Foreskin keratinocyte (primary cell): ENCODE measurements at places on chromosomes 1 and 21. TPM values are rescaled to one million over a fixed set of nuclear protein-coding genes. Genes with fewer than 3 reads are reported as not detected.

HOOK1 gene
- total RNA-seq, result 6.3 and 8.7 TPM in 2 replicates

TMEM269 gene
- not detected in 2 replicates for total RNA-seq

HIPK1 gene
- 25.7 and 27.0 TPM in 2 replicates for total RNA-seq

DNA sequence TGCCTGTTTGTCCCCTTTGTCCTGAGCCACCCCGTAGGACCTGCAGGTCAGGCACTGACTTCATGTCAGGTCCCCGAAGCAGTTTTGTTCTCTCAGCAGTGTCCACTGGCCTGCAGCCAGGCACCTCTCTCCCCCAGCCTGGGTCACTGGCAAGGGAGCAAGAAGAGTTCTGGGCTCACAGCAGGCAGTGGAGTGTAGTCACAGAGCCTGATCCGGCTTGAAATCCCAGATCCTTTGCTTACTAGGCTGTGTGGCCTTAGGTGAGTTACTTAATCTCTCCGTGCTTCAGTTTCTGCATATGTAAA, 34.2 kb downstream of the L1TD1 start:
- no peak for DNase-seq

FOXD3 gene
- total RNA-seq, result not detected in 2 replicates

GRCh38 chr1:230878591-230878990, 10.3 kb upstream of the C1orf198 start:
- DNase-seq, result no peak

GRCh38 chr1:218886101-218886871, 287.4 kb upstream of the LYPLAL1 start:
- no peak for DNase-seq

GRCh38 chr1:200291106-200291505, 118.7 kb downstream of the ZNF281 start:
- DNase-seq, result no peak

GRCh38 chr1:118842452-118843201, 145.5 kb downstream of the TBX15 start:
- no peak for DNase-seq

- DNase-seq, result no peak
These were observed 19.5 kb upstream of the PWP2 start for GRCh38 chr21:44087426-44088400.

DNA sequence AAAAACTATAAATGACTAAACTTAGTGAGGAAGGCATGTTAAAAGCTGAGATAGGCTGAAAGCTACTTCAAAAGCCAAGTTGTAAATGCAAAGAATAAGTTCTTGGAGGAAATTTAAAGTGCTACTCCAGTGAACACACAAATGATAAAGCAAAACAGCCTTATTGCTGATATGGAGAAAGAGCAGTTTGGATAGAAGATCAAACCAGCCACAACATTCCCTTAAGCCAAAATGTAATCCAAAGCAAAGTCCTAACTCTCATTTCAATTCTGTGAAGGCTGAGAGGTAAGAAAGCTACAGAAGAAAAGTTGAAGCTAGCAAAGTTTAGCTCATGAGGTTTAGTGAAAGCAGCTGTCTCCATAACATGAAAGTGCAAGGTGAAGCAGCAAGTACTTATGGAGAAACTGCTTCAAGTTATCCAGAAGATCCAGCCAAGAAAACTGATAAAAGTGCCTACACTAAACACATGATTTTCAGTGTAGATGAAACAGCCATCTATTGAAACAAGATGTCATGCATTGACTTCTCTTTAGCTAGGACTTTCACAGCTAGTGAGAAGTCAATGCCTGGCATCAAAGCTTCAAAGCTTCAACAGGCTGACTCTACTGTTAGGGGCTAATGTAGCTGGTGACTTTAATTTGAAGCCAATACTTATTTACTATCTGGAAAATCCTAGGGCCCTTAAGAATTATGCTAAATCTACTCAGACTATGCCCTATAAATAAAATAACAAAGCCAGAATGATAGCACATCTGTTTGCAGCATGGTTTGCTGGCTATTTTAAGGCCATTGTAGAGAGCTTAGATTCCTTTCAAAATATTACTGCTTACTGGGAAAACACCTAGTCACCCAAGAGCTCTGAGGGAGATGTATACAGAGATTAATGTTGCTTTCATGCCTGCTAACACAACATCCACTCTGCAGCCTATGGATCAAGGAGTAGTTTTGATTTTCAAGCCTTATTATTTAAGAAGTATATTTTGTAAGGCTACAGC, 188.6 kb downstream of the EIF4G3 start:
- no peak for DNase-seq

IRF6 gene
- total RNA-seq, result 160 and 194 TPM in 2 replicates

KCNQ4 gene
- total RNA-seq, result not detected in 2 replicates

DNA sequence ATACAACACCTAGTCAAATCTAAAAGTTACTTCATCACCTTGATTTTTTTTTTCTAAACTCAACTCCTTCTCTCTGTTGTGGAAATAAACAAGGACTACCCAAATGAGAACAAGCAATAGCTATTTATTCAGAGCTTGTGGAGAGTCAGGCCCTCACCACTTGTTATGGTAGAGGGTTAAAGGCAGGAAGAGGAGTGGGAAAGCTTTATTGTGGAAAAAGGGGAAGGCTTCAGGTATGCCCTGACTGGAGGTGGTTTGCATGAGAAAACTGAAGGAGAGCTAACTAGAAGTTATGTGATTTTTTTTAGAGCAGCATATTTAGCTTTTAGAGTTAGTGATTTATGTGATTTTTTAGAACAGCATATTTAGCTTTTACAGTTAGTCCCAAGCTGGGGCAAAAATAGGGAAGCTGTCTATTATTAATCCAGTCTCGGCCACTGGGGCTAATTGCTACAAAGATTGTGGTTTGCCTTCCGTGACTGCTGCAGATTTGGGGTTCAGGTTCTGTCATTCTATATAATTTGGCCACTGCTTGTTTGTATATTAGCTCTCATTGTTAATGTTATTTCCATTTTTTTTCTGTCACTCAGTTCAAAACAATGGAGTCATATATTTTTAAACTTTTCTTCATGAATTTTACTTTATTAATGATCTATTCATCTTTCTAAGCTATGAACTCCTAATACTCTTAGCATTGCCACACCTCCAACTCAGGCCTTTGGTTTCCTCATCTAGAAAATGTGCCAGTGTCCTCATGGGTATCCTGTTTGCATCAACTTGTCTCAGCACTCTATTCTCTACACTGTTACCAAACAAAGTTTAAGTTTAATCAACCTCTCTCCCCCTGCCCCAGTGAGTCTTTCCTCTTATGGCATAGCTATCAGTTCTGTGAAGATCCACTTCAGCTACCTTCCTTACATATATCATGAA, 713.0 kb downstream of the BRINP3 start:
- DNase-seq, result no peak

GRIK1 gene
- total RNA-seq, result not detected in 2 replicates

VANGL1 gene
- total RNA-seq, result 29.6 and 30.0 TPM in 2 replicates

DNA sequence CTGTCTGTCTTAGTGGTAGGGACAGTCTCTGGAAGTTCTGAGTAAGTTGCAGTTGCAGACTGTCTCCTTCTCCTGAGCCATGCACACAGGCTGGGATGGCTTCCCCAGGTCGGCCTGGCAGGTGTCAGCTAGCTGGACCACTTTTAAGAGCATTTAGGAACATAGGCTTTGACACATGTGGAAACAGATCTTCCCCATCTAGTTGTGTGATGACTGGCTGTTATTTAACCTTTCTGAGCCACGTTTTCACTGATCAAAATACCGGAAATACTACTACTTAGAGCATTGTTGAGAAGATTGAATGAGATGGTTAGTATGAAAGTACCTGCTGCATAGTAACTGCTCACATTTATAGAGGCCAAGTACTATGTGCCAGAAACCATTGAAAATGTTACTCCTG, 6.2 kb upstream of the MAPKAPK2 start:
- DNase-seq, result no peak

DNA sequence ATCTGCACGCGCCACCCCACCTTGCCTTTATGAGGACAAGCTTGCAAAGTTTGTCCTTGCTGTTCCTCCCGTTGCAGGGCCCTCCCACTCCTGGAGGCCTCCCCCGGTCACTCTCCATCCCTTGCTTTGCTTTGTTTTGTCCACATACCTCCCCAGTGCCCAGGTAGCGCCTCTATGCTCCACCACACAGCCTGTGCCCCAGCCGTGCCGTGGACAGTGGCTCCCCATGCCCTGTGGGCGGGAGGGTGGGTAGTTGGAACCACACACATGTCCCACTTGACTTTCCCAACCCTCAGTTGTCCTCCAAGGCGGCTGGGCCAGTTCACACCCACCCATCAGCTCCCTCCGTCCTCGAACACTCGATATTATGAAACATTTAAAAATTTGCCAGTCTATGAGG, 24.6 kb downstream of the SLX9 start:
- no peak for DNase-seq

DNA sequence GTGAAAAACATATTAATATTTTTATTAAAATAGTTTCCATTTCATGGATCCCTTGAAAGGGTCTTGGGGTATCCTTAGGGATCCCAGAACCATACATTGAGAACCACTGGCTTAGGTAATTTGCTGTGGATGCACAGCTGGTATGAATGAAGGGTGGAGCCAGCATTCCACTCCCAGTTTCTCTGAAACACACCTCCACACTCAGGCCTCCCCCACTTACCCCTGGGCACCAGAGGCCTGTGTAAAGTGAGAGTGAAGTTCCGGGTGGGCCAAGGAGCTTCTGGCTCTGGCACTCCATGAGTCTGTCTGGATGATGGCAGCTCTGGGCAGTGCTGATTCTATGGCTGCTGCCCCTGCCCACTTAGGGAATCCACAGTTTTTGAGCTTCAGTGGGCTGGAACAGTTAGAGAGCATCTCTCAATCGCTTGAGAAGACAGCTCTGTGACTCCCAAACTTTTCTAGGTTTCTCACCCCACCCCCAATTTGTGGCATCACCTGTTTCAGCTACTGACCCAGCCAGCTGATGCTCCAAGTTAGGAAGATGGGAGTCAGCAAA, 57.8 kb upstream of the CD1D start:
- no peak for DNase-seq

GRCh38 chr1:154641534-154641933, 33.5 kb upstream of the ADAR start:
- no peak for DNase-seq

MAN1C1 gene
- total RNA-seq, result 0.07 TPM in 2 replicates

DNA sequence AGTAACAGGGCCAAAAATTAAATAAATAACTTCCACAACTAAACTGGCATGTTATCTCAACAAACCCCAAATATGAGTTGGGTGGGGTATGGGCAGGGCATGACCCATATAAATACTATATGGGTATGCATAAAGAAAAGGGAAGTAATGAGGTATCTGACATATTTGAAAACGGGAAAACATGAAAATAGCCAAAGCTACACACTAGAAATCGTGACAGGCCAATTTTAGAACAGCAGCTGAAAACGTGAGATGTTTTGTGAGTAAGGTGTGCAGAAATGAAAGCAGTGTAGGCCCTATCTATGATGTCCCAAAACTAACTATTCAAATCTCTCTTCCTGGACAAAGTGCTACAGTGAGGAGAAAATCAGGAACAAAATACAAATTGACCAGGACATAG, 537.9 kb upstream of the NR5A2 start:
- no peak for DNase-seq

ARHGAP30 gene
- total RNA-seq, result not detected in 2 replicates

DNA sequence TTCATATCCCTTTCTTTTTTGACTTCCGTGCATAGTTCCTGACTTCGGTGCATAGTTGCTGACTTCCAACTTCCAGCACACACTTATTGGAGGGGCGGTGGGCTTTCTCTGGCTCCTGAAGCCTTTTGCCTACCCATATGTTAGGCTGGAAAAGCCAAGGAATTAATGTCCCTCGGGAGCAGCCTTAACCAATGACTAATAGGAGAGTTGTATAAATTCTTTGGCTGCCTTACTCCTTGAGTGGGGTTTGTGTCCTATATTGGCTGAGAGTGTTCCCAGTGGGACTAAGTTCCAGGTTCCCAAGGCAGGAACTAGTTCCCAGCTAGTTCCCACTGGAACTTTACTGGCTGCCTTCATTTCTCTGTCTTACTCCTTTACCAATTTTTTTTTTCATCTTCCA, 105.7 kb downstream of the ZNF326 start:
- DNase-seq, result no peak

- no peak for DNase-seq
These were observed 14.3 kb downstream of the PROX1 start for GRCh38 chr1:214002060-214002459.

DNA sequence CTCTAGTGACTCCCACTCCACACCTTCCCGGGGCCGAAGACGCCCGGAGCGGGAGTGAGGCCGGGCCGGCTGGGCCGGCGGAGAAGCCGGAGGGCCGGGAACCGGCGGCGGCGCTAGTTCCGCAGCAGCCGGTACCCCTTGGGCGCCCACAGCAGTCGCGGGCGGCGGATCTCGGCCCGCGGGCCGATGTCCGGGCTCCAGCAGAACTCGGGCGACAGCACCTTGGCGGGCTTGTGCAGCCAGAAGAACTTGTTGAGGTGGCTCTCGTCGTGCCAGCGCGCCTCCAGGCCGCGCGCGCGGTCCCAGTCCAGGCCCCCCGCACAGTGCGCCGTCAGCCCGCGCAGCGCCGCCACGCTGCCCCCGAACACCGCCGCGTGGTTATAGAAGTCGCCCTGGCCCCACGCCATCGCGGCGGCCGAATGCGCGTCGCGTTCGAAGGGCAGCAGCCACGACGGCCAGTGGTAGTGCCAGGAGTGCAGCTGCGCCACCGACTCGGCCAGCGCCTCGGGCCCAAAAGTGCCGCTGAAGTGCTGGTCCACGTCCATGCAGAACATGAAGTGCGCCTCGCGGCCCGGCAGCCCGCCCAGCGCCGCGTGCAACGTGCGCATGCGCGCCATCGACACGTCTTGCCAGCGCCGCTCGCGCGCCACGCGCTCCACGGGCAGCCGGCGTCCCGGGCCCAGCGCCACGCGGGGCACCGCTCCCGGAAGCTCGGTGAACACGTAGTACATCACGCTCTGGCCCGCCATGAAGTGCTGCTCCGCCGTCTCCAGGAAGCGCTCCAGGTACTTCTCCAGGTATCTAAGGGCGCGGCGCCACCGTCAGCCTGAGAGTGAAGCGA, 14.0 kb downstream of the A3GALT2 start:
- no peak for DNase-seq

DNA sequence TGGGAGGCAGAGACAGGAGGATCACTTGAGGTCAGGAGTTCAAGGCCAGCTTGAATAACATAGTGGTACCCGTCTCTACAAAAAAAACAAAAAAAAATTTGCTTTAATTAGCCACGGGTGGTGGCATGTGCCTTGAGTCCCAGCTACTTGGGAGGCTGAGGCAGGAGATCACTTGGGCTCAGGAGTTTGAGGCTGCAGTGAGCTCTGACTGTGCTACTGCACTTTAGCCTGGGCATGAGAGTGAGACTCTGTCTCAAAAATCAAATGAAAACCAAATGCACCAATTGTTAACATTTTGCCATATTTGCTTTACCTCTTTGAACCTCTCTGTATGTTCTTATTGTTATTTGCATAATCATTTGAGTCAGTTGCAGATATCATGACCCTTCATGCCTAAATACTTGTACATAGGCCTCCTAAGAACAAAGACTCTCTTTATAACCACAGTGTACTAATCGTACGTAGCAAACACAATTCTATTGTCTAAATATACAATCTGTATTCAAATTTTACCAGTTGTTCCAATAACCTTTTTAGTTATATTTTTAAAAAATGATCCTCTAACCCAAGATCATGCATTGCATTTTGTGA, 8.5 kb upstream of the NID1 start:
- no peak for DNase-seq

DNA sequence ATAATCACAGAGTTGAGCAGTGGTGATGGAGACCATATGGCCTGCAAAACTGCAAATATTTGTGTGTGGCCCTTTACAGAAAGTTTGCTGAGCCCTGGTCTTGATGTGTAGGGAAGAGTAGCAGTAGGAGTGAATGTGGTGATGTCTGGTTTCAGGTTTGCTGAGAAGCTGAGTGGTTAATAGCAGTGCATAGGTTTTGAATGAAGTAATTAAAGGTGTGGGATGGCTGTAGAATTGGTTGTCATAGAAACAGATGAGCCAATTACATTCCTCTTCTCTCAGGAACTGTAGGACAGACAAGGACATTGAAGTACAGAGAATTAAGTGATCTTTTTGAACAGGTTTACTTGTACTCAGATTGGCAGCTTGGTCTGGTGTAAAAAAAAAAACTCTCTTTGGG, 37.4 kb downstream of the PRDM2 start:
- no peak for DNase-seq
